ENCODE measurements at places on chromosomes 11 and 22.

DNA sequence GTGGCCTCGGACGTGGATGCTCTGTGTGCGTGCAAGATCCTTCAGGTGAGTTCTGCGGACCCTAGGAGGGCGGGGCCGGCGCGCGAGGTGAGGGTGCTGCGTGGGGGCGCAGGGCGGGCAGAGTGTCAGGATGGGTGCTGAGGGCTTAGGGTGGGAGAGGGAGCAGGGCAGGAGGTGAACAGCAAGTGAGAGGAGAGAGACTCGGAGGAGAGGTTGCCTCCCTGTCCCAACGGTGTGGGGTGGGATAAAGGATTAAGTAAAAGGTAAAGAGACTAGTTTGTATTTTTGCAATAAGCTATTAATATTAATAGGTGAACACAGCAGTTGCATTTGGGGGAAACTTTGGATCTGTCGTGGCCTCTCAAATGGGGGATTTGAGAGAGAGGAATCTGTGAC, 451 bp downstream of the CDC45 start:
- DNase-seq, result no peak

GRCh38 chr11:26204101-26204500, 127.8 kb upstream of the ANO3 start:
- no peak for DNase-seq

DNA sequence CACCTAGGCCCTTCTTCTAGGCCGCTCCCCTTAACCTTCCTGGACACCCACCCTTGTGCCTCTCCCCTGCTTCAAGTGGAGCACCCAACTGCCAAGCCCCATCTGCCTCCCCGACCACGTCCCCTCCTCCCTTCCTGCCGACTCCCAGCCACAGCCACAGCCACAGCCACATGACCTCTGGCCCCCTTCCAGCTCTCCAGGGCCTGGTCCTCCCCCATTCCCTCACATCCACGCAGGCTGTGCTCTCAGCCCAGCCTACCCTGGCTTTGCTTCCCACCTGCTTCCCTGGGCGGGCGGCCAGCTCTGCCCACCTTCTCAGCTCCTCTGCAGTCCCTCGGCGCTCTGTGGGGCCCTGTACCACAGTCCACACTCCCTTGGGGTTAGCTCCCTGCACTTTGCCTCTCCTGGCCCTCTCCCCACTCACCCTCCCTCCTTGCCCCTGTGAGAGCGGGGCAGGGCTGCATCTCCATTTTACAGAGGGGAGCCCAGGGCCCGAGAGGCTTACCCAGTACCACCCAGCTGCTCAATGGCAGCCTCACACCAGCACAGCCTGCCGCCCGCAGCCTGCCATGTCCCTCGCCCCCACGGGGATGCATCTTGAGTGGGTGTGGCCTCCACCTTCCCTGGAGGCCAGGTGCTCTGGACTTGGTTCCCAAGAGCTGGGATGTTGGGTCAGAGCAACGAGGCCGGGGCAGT, 20.3 kb downstream of the PARVG start:
- DNase-seq, result no peak

- DNase-seq, result no peak
Observed at GRCh38 chr11:8763070-8763685, 80.6 kb downstream of the RPL27A start.

DNA sequence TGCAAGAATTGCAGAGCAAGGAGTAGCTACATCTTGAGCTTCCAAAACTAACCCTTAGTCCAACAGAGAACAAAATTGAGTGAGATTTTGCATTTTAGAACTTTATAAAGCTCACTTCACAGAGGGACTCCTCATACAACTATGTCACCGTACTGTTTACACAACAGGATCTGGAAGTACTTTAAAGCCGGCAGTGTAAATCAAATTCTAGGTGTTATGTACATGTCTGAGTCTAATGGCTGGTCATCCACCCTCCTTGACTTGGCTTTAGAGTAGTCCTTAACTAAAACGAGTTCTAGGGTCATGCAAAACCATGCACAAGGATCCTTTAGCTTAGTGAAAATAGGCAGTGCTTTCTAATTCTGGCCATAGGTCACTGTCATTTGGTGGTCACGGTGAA, 23.5 kb downstream of the IRAG1 start:
- no peak for DNase-seq

GRCh38 chr22:38419858-38420160, 35.2 kb downstream of the KCNJ4 start:
- DNase-seq, result no peak

DNA sequence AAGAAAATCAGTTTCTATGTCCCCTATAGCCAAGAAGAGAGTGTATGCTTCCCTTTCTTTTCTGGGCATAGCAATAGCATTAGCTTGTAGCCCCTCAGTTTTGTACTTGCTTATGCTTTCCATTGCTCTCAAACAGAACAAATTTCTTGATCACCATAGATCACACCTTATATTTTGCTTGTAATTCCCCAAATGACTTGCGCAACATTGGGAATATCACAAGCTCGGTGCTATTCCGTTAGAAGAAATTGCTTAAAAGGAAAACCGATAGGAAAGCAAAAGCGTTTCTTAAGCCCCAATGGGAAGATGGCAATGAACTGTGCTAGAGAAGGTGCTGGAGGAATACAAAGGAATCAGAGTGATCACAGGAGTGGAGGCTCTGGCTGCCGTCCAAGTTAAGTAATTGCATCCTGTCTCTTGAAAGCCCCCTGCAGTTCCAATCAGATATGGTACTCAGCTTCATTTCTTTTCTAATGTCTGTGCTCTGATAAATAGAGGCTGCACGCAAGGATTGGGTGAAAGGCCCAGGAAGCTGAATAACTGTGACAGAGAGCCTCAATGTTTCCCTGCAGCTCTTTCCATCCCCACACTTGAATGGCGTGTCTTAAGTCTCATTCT, 182.1 kb upstream of the KIRREL3 start:
- DNase-seq, result no peak

DNA sequence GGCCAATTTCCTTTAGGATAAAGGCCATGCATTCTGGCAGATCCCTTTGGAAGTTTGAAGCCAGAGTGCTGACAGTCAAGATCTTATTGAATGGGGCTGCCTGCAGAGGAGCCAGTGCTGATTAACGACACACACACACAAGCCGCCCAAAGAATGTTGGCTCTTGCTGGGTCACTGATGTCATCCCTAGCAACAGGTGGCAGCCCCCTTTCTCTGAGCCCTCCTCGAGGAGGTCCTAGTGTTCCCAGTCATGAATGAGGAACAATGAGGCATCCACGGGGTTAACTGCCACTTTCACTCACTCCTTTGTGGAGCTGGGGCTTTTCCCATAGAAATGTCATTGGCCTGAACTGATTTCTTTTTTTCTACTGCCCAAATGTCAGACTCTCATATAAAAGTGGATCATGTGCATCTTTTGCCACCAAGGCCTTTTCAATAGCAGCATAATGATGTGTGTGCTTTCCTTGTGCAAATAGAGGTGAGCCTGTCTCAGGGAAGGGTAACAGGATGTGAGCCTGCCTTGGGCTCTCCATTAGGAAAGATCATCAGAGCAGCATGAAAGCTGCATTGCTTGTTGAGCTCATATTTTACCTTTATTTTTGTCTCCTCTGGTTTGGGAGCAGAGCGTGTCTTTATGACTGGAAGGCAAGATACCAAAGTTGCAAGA, 301.8 kb upstream of the MTNR1B start:
- no peak for DNase-seq

GRCh38 chr11:72741429-72741833, 10.8 kb downstream of the ARAP1 start:
- DNase-seq, result no peak

DNA sequence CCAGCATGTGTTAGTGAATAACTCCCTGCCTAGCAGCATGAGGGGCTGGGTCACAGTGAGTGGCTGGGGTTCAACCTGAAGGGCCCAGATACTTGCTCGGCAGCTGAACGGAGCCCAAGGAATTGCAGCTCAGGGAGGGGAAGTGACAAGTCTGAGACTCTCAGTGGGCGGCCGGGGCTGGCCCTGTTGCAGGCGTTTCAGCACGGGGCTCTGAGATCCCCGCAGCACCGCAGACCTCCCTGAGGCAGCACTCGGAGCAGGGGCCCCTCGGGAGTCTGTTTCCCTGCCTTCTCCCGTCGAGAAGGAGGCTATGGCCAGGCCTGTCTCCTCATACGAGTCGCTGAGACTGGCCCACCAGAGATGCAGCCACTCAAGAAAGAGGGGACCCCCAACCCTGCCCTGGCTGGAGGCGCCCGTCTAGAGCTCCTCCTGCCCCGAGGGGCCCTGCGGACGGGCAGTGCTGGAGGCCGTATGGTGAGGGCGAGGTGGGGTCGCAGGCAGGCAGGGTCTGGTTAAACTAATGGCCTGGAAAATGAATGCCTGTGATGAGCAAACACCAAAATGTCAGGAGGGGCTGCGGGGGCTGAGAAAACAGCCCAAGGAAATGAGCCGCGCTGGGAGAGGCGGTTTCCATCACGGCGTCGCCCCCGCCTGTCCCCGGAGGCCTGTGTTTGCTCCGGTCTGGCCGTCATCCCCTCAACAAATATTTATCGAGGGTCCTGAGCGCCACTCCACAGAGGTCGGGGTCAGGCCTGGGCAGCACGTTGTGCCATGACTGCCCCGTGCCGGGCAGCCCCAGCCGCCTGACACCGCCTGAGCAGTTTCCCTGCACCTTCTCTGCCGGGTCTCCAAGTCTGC, 9.3 kb downstream of the TSSC4 start:
- no peak for DNase-seq

DNA sequence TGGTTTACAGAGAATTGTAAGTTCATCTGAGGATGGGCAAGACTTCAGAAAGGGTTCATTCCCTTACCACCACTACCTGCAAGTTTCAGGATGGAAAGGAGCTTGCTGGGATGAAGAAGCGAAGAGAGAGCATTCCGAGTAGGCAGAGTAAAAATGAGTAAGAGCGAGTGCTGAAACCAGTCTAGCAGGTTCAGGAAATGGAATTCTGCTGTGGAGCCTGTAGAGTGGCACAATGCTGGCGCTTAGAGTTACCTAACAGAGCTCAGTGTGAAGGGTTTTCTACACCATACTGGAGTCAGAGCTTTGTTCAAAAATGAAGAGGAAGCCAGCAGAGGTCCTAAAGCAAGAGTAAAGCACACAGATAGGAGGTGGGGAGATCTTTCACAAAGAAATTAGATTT, 179.2 kb upstream of the ZC3H12C start:
- no peak for DNase-seq

DNA sequence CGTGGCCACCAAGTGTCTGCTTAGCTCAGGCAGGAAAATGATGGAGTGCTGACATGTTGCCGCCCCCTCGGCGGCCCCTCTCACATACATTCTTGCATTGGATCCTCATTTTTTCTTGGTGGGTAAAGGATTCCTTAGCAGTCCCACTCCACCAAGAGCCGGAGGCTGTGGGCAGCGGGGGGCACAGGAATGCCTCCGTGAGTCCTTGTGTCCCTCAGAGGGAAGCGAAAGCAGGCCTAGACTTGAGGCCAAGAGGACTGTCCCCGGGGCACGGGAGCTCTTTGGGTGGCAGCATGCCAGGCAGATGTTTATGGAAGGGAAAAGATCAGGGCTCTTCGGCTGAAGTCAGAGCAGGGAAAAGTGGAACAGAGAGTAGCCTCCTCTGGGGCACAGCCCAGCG, 21.6 kb downstream of the LRFN4 start:
- DNase-seq, result no peak

DNA sequence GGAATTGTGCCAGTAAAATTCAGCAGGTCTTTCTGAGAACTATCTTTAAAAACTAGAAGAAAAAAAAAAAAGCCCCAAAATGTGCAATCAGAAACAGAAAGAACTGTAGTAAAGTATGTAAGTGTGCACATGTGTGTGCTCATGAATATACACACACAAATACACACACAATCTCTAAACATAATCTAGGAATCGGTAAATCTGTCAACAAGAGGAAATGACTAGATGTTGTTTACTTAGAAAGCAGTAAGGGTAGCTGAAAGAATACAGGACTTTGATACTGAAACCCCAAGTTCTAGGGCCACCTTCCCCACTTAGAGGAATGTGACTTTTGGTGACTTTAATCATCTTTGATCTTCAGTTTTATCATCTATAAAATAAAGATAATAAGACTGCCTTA, 13.2 kb downstream of the UEVLD start:
- no peak for DNase-seq

DNA sequence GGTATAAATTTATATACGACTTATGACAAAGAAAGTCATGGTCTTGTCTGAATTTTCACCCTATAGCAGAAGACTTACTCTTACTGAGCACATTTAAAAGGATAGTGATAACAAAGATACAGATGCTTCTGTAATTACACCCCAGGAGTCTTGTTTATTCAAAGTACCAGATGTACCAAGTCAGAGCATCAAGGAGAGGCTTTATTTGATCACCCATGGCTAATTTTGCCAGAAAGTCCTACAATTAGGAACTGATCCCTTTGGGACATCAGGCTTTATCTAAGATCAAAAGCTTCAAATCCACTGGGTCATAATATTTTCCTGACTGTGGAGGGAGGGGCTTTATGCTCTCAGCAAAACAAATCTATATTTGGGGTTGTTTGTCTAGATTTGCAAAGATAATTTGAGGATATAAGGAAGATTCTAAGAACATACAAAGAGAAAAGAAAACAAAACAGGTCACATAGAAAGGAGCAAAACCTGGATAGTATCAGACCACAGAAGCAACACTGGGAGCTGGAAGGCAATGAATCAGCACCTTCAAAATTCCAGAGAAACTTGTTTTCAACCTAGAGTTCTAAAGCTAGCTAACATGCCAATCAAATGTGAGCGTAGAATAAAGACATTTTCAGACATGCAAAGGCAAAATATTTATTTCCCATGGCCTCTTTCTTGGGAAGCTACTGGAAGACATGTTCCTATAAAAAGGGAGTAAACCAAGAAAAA, 124.8 kb upstream of the CSNK2A3 start:
- no peak for DNase-seq

GRCh38 chr11:17979770-17980371, 33.0 kb downstream of the SERGEF start:
- DNase-seq, result peak; percentile 43

- DNase-seq, result no peak
Observed at GRCh38 chr11:15761235-15761634, 595.1 kb downstream of the SOX6 start.

DNA sequence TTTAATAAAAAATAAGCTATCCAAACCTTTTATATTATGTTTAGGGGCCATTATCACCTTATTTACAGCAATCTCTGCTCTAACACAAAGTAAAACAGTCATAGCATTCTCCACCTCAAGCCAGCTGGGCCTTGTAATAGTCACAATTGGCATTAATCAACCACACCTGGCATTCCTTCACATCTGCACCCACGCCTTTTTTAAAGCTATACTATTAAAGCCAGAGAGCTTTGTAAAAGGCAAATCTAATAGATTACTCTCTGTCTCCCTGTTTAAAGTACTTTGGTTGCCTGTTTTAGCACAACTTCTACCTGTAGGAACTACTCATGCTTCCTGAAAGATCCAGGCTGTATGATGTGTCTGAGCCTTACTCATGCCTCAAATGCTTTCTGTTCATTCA, 113.1 kb downstream of the CSNK2A3 start:
- no peak for DNase-seq

GRCh38 chr11:44018829-44019228, 29.0 kb upstream of the ACCSL start:
- DNase-seq, result no peak

- no peak for DNase-seq
Observed at GRCh38 chr22:25350551-25350971, 131.1 kb downstream of the CRYBB2 start.

All from activated CD4-positive, alpha-beta T cell treated with anti-CD3 and anti-CD28 coated beads, Interleukin-2, amount 50 U/mL, for 16 hours (primary cell).